Stimulated activated CD4-positive, alpha-beta T cell treated with anti-CD3 and anti-CD28 coated beads, TNF-alpha, amount 100 ng/mL, for 4 hours (primary cell): ENCODE measurements at places on chromosomes 2 and 18.

- DNase-seq: no peak
These were observed 1.8 kb downstream of the RETREG2 start for GRCh38 chr2:219179601-219180465.

DNA sequence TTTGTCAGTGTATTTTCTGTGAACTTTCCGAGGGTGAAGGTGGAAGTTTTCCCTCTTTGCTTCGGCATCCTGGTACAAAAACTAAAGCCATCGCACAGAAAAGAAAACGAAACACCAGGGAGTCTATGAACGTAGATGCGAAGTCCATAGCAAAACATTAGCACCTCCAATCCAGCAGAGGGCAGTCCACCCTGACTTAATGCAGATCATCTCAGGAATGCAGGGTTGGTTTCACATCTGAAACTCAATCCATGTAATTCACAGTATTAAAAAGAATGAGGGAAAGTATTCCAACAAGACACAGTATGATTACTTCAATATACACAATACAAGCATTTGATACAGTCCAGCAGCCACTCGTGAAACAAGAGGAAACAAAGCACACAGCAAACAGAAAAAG lies 70.8 kb downstream of the RTP5 start:
- DNase-seq: no peak

GRCh38 chr2:172742931-172743540 lies 7.4 kb downstream of the RAPGEF4 start:
- no peak for DNase-seq

- no peak for DNase-seq
These were observed 42.4 kb downstream of the ACVR1 start for GRCh38 chr2:157833721-157834120.

DNA sequence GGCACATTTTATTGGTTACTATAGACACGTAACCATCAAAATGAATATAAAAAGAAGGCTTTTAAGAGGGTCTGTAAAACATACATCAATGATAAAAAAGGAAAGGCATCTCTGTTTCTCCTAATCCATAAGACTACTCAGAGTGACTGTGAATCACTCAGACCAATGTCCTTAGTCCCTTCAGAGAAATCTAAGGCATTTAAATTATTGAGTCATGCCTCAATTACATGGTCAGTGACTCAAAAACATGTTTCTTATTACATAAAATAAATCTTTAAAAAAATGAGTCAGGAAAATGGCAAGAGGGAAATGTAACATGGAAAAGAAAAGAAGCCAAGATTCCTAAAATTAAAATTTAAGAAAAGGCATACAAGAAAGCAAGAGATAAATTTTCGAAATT lies 146.6 kb downstream of the ERBB4 start:
- no peak for DNase-seq

GRCh38 chr2:100137318-100137717 lies 5.1 kb downstream of the AFF3 start:
- no peak for DNase-seq

- DNase-seq: no peak
These were observed 78.5 kb downstream of the XDH start for GRCh38 chr2:31335921-31336585.

GRCh38 chr2:56030062-56030461 lies 106.5 kb upstream of the EFEMP1 start:
- no peak for DNase-seq
